ENCODE measurements at places on chromosomes 16 and 17. TPM values are rescaled to one million over a fixed set of nuclear protein-coding genes. Genes with fewer than 3 reads are reported as not detected.

DNA sequence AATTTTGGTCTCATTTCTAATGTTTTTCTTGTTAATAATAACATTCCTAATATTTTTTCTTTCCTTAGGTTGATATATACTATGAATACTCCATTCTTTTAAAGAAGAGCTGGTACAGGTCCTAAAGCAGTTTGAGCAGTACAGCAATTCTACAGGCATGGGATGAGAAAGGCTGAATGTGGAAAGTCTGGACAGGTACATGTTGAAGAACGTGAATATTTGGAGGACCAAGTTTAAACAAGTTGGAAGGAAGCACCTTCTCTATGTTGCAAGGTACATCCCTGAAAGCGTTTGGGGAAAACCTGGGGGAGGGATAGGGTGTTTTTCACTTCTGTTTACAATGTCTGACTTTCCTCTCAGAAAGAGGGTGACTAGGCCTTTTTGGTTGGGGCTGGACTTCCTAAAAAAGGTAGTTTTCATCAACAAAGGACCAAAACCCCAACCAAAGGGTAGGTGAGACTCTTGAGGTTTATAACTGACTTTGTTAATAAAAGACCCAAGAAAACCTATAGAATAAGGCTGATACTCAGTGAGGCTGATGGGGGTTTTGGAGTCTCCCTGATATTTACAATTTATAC is 95.9 kb upstream of the AXIN2 start:
- H3K36me3 ChIP-seq = no peaks in the 10 kb centered on the region
- no peak overlapping the region for H3K27ac ChIP-seq
- DNase-seq = no peak
- peaks cover 6% of the 10 kb centered on the region for H3K4me1 ChIP-seq
- no peak overlapping the region for H3K4me3 ChIP-seq

DNA sequence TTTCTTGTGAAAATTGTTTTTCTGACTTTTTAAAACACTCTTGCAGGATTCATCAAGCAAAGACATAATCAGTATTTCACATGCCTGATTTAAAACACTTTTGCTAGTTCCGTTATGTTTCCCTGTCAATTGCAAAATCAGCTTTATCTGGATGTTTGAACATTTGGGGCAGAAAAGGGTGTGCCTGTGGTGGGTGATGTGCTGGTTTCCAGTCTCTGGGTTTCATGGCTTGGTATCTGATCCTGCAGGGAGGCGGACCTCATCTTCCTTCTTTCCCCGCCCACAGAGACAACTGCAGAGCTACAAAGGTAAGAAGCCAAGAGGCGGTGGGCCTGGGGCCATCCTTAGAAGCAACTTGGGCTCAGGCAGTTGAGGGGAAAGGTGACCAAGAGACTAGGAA is 41.8 kb downstream of the NLRC5 start:
- no peaks in the 10 kb centered on the region for H3K36me3 ChIP-seq
- H3K4me3 ChIP-seq = no peak overlapping the region
- H3K27me3 ChIP-seq = peaks cover 20% of the 10 kb centered on the region
- no peaks in the 10 kb centered on the region for H3K4me1 ChIP-seq
- no peak for DNase-seq
- H3K27ac ChIP-seq = no peak overlapping the region

GRCh38 chr17:50152736-50153135 is 2.3 kb upstream of the PPP1R9B start:
- H3K36me3 ChIP-seq = no peaks in the 10 kb centered on the region
- no peak overlapping the region for H3K27ac ChIP-seq
- no peak for DNase-seq
- no peaks in the 10 kb centered on the region for H3K27me3 ChIP-seq

DNA sequence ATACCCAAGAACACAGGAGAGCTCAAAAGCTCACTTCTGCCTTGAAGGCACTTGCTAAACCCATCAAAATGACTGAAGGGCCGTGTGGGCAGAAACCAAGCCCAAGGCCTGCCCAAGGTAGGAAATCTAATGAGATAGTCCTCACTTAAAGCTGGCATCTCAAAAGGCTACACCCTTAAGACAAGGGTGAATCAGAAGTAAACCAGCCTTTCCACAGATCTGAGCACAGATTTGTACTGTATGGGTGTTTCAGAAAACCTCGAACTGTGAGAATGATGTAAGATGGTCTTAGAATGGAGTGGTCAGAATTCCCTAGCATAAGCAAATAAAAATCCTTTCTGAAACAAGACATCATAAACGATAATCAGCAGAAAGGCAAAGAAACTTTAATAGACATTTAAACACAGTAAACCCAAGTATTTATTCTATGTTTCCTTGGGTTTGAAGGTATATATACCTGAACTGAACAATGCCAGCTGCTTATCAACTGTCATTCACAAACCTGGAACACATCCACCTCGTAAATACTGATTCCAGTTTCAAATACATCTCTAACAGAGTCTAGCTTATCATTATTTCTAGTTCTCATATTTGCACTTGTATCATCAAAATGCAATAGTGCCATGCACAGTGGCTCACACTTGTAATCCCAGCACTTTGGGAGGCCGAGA is 37.8 kb downstream of the GLG1 start:
- DNase-seq = no peak
- H3K4me1 ChIP-seq = peaks cover 15% of the 10 kb centered on the region
- H3K36me3 ChIP-seq = no peaks in the 10 kb centered on the region
- no peak overlapping the region for H3K27ac ChIP-seq

DNA sequence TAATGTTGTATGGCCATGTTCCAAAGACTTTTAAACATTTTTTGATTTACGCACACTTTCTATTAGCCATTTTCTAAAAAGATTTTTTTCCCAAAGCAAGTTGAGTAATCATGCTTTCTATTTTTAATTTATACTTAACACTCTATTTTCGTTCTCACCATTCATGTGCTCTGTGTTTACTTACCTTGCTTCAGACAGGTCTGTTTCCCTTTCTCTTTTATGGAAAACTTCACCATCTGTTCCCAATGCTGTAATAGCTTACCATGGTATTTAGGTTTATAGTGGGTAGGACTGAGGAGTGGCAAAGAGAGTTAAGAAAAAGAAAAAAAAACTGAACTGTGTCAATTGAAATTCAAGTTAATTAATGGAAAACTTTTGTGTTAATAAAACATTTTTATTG is 37.5 kb upstream of the KCNJ16 start:
- no peak overlapping the region for H3K27ac ChIP-seq
- DNase-seq = no peak
- no peaks in the 10 kb centered on the region for H3K27me3 ChIP-seq

DNA sequence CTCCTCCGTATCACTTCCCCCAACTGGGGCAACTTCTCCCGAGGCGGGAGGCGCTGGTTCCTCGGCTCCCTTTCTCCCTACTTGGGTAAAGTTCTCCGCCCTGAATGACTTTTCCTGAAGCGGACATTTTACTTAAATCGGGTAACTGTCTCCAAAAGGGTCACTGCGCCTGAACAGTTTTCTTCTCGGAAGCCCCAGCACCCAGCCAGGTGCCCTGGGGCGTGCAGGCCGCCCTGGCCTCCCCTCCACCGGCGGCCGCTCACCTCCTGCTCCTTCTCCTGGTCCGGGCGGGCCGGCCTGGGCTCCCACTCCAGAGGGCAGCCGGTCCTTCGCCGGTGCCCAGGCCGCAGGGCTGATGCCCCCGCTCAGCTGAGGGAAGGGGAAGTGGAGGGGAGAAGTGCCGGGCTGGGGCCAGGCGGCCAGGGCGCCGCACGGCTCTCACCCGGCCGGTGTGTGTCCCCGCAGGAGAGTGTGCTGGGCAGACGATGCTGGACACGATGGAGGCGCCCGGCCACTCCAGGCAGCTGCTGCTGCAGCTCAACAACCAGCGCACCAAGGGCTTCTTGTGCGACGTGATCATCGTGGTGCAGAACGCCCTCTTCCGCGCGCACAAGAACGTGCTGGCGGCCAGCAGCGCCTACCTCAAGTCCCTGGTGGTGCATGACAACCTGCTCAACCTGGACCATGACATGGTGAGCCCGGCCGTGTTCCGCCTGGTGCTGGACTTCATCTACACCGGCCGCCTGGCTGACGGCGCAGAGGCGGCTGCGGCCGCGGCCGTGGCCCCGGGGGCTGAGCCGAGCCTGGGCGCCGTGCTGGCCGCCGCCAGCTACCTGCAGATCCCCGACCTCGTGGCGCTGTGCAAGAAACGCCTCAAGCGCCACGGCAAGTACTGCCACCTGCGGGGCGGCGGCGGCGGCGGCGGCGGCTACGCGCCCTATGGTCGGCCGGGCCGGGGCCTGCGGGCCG is 1.6 kb downstream of the HIC1 start:
- H3K36me3 ChIP-seq = peaks cover 16% of the 10 kb centered on the region
- DNase-seq = peak; percentile 44
- H3K4me1 ChIP-seq = peaks cover 5% of the 10 kb centered on the region
- H3K27ac ChIP-seq = no peak overlapping the region
- no peak overlapping the region for H3K4me3 ChIP-seq
- H3K27me3 ChIP-seq = peaks cover 47% of the 10 kb centered on the region

GRCh38 chr16:10624527-10624926 is 44.1 kb upstream of the EMP2 start:
- no peaks in the 10 kb centered on the region for H3K36me3 ChIP-seq
- H3K4me3 ChIP-seq = no peak overlapping the region
- H3K4me1 ChIP-seq = peaks cover 17% of the 10 kb centered on the region
- H3K27me3 ChIP-seq = peaks cover 7% of the 10 kb centered on the region
- H3K27ac ChIP-seq = no peak overlapping the region

DNA sequence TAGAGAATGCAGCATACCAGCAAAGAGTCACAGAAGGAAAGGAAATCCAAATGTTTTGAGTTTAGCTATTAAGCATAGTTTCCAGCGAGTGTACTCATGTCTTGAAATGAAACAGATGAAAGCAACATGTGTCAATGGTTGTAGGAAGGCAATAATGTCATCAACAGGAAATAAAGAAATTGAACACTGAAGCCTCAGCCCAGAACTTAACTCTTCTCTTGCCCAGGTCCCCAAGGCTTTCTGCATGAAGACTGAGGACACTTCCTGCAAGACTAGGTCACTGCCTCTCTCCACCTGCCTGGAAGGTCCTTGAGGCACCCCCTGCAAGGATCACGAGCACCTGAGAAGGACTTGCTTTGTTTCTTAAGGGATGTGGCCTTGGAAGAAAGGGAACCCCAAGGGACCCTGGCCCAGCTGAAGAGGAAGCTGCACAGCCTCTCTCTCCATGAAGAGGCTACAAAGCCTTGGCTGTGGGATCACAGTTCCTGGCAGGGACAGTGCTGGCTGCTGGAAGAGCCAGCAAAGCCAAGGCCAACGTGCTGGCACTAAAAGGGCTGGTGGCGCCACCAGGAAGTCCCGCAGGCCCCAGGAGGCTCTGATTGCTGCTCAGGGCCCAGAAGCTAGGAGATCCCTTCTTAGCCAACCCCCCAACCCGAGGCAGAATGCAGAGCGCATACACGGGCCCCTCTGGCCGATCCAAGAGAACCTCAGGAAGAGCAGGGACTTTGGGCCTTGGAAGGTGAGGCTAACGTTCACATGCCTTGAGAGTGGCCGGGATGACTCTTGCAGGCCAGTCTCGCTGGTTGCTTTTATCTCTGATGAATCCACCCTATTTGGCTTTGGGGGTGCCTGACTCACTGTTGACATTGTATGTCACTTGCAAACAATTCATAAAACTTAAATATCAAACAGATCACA is 23.4 kb upstream of the AXIN2 start:
- H3K36me3 ChIP-seq = no peaks in the 10 kb centered on the region
- no peak overlapping the region for H3K27ac ChIP-seq
- H3K27me3 ChIP-seq = peaks cover 8% of the 10 kb centered on the region
- peaks cover 7% of the 10 kb centered on the region for H3K4me1 ChIP-seq
- H3K4me3 ChIP-seq = no peak overlapping the region

- H3K4me3 ChIP-seq = no peak overlapping the region
- no peak overlapping the region for H3K27ac ChIP-seq
- H3K4me1 ChIP-seq = peaks cover 10% of the 10 kb centered on the region
- peaks cover 40% of the 10 kb centered on the region for H3K27me3 ChIP-seq
These were observed 114.0 kb downstream of the C16orf95 start for GRCh38 chr16:87203060-87203656.

GRCh38 chr17:82232876-82233785 is 4.3 kb downstream of the SLC16A3 start:
- H3K36me3 ChIP-seq = peaks cover 2% of the 10 kb centered on the region
- H3K4me3 ChIP-seq = no peak overlapping the region
- H3K27me3 ChIP-seq = peaks cover 5% of the 10 kb centered on the region
- peaks cover 8% of the 10 kb centered on the region for H3K4me1 ChIP-seq

GRCh38 chr17:4587803-4588202 is 3.5 kb downstream of the SMTNL2 start:
- no peak for DNase-seq
- H3K4me1 ChIP-seq = peaks cover 32% of the 10 kb centered on the region
- peaks cover 36% of the 10 kb centered on the region for H3K27me3 ChIP-seq
- H3K27ac ChIP-seq = no peak overlapping the region

DNA sequence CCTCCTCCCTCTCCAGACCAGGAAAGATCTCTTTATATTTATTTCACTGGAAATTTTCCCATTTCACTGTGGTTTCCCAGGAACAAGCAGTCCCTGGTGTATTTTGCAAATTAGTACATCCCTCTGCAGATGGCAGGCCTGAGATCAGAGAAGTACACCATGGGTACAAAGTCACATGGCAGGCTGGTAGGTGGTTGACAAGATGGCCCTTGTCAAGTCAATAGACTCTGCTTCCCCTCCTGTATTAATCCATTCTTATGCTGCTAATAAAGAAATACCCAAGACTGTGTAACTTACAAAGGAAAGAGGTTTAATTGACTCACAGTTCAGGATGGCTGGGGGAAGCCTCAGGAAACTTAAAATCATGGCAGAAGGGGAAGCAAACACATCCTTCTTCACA is 51.6 kb upstream of the KSR1 start:
- H3K27ac ChIP-seq = no peak overlapping the region
- H3K27me3 ChIP-seq = peaks cover 4% of the 10 kb centered on the region
- no peaks in the 10 kb centered on the region for H3K4me1 ChIP-seq
- no peaks in the 10 kb centered on the region for H3K36me3 ChIP-seq

JPH3 gene
- 26.4 TPM for total RNA-seq

TOM1L1 gene
- total RNA-seq = 83.1 TPM

HOXB8 gene
- total RNA-seq = 3.7 TPM

NAGLU gene
- 22.9 TPM for total RNA-seq

NACA2 gene
- not detected for total RNA-seq

Measured in progenitor cell of endocrine pancreas (in vitro differentiated cells).